ENCODE measurements at places on chromosomes 2 and 18.

- peak; percentile 88 for DNase-seq
These were observed at the start of gene TRIP12 for GRCh38 chr2:229921892-229922448. TSS of gene TRIP12 (minus strand) at chr2:229922009. CDS start at chr2:229880079, 41,930 bp downstream.

DNA sequence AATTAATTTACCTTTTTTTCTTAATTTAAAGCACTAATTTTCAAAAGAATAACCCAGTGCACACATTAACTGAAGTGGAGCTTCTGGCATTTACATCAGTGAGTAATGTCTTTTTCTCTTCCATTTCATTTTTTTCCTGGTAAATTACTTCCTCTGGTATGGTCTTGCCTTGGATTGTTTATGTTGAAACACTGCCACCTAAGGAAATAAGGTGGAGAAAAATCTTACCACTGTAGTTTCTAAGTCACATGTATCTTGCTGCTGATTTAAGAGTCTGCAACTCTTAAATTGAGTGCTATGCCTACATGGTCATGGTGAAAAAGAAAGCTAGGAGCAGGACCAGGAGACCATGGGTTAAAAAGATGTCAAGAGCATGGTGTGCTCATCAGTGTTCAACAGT, 51.0 kb downstream of the TTC27 start:
- no peak for DNase-seq

GRCh38 chr2:58620896-58621295, 379.8 kb upstream of the FANCL start:
- no peak for DNase-seq

- DNase-seq = no peak
These were observed 36.8 kb downstream of the CPS1 start for GRCh38 chr2:210593166-210593565.

DNA sequence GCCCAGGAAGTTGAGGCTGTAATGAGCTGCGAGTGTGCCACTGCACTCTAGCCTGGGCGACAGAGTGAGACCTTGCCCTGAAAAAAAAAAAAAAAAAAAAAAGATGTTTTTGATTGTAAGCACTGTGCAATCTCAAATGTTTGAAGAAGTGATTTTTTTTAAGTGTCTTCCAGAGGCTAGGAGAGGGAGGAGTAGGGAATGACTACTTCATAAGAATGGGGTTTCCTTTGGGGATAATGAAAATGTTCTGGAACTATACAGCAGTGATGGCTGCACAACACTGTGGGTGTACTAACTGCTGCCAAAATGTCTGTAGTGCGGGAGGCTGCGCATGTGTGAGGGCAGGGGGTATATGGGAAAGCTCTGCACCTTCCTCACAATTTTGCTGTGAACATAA, 83.7 kb downstream of the MCFD2 start:
- no peak for DNase-seq

GRCh38 chr2:85648619-85649018, 19.4 kb downstream of the SFTPB start:
- no peak for DNase-seq

DNA sequence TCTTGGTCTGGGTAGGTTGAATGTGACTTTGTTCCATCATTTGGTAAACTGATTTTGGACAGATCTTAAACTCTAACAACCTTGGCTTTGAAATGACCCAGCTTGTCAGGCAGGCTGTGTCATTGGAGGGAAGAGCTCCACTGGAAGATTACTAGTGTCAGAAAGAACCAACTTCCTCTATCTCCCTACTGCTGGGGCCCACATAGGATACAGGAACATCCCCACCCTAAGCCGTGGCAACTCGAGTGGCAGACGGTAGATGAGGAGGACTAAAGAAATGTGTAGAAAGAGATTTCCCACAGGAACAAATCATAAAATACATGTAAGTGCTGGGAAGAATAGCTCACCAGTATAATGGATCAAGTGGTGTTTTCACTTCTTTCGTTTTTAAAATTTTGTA, 4.3 kb upstream of the G6PC2 start:
- DNase-seq = no peak

- DNase-seq = no peak
These were observed 569.2 kb downstream of the METTL4 start for GRCh38 chr18:2002151-2002550.

- no peak for DNase-seq
These were observed 21.9 kb downstream of the FAM124B start for GRCh38 chr2:224379986-224380385.

- no peak for DNase-seq
These were observed 610.4 kb upstream of the NETO1 start for GRCh38 chr18:73478191-73478590.

DNA sequence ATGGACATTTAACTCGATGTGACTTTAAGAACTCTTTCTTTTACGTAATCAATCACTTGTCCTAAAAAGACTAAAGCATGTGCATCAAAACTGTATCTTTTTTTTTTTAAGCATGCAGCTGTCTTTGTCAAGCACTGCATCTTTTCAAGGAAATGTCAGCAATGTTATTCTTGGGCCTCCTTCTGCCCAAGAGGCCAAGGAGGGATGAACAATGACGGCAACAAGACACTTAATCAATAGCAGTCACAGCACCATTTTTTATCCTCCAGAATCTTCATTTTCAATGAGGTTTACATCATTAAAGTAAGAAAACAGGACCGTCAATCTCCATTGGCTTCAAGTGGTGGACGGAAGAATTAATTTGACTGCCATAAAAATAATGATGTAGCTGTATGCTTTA, 253.8 kb downstream of the AFF3 start:
- DNase-seq = no peak

- no peak for DNase-seq
These were observed 281.3 kb downstream of the STK39 start for GRCh38 chr2:167965907-167966761.

DNA sequence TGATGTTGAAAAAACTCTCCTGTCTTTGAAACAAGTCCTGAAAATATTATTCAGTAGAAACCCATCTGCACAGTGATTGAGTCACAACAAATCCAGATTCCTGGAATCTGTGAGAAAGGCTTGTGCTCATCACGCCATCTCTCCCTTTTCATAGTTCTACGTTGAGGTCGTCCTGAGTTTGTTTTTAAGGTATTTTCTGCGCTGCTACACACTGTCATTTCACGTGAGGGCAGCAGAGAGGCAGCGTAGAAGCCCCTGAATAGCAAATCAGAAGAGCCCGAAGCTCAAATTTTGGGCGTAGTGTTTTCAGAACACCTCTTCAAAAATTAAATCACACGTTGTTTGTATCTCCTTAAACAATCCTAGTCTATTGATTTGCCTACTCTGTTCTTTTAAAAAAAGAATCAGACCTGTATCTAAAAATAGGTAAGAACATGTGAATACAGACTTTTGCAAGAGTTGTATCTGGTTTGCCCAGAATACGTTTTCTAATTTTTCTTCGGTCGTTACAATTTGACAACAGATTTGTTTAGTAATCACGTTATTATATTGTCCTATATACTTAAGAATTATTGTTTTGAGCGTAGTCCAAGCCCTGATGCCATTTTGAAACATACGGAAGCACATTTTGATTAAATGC, 61.6 kb upstream of the SLC38A11 start:
- DNase-seq = peak; percentile 86

- no peak for DNase-seq
These were observed 431.1 kb upstream of the CDH19 start for GRCh38 chr18:67035026-67035425.

DNA sequence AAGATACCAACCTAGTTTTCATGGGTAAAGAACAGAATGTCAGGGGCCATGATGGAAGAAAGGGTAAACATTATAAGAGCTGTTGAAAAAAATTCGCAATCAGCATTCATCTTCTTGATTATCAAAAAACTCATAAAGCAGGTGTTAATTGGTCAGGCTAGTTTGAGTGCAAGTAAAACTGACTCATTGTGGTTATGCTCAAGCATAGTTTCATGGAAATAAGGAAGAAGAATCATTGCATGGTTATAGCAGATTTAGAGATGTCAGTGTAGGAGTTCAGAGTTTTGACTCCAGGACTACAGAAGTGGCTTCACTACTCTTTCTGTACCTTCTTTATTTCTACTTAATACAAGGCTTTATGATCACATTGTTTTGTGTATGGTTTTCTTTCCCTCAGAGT, 26.9 kb upstream of the CDH19 start:
- DNase-seq = no peak

DNA sequence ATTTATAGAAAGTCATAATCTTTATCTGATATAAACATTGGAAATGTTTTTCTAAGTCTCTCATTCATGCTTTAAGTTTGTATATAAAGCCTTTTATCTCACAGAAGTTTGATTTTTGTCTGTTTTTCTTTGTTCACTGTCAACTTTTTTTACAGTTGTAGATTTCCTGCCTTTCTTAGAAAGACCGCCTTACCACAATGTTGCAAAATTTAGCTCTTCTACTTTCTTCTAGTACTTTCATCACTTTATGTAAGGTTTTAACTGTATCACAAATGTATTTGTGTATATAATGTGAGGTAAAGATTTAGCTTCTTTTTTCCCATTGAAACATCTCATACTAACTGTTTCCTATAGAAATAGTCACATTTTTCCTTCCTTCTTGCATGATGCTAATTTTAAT, 136.1 kb downstream of the DNAH6 start:
- DNase-seq = no peak

GRCh38 chr2:20250436-20250835, 25.5 kb upstream of the SDC1 start:
- no peak for DNase-seq

DNA sequence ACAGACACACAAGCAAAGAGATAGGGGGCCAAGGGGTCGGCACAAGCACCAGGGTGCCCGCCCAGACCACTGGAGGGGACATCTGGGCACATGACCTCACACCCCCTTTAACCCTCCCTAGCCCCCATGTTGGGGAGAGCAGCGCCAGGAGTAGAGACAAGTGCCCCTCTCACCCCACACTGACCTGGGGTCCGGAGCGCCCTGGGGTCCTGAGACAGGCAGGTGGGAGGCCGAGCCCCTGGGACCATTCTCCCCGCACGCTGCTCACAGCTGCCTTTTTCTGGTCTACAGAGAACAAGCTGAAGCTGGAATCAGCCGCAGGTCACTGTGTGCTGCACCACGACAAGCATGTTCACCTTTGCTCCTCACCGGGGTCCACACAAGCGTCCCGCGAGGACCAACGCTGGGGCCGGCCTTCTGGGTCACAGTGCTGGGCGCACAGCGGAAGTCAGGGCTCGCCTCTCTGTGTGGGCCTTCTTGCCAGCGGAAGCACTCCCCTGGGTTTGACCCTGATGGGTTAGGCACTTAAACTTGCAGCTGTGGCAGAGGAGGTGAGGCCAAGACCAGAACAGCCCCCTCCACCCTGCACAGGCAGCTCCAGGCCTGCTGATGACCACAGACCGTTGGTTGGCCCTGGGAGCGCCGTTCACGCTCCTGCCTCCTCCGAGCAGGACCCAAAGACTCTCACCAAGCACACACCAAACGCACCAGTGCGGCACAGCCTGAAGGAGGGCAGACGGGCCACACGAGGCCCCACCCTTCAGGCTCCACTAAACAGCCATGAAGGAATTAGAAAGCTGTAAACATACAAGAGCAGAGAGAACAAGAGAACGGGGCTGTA, 275.3 kb downstream of the EIPR1 start:
- DNase-seq = no peak

- DNase-seq = no peak
These were observed 217.8 kb downstream of the TMEM247 start for GRCh38 chr2:46696966-46697829.

DNA sequence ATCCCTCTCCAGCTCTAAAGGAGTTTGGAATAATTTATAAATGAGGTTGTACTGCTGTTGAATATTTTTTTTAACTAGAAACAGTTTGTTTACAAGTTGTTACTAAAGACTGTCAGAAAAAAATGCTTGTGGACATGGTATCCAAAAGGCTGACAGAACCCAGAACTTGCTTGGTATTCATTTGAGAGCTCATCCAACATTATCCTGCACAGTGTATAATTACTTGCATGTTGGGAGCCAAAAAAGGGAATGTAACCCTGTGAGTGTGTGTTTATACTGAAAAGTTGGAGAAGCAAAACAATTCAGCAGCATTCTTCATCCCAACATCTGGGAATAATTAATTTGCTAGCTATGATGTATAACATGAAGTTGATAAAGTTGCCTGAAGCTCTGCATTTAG, 42.1 kb upstream of the EHBP1 start:
- DNase-seq = no peak

DNA sequence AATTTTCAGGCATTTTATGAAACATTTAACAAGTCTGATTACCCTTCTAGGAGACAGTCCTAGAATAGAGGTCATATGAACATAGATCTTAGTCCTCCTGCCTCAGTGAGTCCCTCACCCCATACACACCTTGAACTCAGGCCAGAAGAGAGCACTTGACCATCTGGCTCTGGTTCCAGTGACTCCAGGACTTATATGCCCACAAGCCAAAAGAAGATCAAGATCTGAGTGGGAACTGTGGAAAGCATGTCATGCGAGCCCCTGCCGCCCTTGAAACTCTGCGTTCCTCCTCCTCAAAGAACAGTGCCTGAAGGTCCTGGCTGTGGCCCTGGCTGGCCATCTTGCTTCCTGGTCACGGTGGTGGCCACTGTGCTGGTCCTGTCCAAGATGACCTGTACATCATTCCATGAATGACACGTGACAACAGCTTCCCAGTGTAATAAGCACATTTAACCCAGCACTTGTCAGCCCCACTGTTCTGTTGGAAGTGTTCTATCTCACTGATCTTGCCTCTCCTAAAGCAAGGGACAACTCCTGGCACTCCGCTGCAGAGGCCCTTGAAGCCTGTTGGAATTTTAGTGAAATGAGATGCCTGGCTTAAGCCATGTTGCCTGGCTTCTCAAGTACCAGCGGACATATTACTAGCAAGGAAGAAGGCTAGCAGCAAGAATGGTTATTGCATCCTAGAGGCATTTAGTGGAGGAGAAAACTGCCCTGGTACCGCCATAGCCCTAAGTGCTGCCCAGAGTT, 17.6 kb downstream of the TTC32 start:
- DNase-seq = no peak

GRCh38 chr2:58918141-58918540, 677.0 kb upstream of the FANCL start:
- DNase-seq = no peak

- no peak for DNase-seq
These were observed 166.9 kb downstream of the SOCS6 start for GRCh38 chr18:70455731-70456130.

GRCh38 chr18:35835366-35835765, 137.1 kb upstream of the RMP24 start:
- DNase-seq = no peak

GRCh38 chr18:77376733-77377094, 127.1 kb downstream of the GALR1 start:
- no peak for DNase-seq

GRCh38 chr2:204135752-204136151, 199.2 kb downstream of the ICOS start:
- no peak for DNase-seq

DNA sequence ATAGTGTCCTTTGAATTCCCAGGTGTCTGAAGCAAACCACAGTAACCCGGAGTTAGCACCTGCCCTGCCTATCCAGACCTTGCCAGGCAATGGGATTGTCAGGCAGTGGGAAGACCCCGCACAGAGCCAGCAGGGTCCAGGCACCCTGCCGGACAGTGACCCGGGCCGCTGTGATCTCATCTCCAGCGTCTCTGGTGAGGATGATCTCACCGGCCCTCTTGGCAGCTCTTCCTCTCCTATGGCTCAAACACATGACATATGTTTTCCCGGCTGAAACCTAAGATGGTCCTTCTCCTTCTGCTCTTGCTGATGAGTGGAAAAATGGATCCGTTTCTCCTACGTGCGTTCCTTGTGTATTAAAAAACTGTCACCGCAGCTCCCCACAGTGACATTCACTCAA, 75.1 kb downstream of the ACOXL start:
- DNase-seq = no peak
